Progenitor cell of endocrine pancreas (in vitro differentiated cells): ENCODE measurements at places on chromosomes 4 and X. TPM values are rescaled to one million over a fixed set of nuclear protein-coding genes. Genes with fewer than 3 reads are reported as not detected.
A peak's percentile ranks its signal among the peaks of the same experiment; 100 is the strongest.

The SLC4A4 gene
- 281 and 286 TPM in 2 replicates for total RNA-seq

The ATP8A1 gene
- total RNA-seq, result 13.7 and 14.6 TPM in 2 replicates

The MGAT4D gene
- not detected in 2 replicates for total RNA-seq

The TEX13B gene
- not detected in 2 replicates for total RNA-seq

DNA sequence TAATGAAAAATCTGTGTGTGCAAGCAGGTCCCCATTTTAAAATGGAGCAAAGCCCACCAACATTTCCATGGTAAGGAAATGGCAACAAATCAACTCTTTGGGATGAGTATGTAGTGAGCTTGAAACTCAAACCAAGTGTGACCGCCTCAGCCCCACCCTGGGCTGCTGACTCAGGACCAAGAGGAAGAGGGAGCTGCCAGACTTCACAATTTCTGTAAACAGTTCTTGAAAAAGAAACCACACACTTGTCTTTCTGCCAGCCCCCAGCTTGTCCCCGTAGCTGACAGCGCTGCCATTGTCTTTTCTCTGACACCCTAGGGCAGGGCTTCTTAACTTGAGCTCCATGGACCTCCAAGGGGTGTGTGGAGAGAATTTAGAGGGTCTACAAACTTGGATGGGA, 10.3 kb downstream of the RTL5 start:
- H3K4me3 ChIP-seq, result no peak overlapping the region
- DNase-seq, result no peak
- no peaks in the 10 kb centered on the region for H3K36me3 ChIP-seq
- no peak overlapping the region for H3K27ac ChIP-seq

DNA sequence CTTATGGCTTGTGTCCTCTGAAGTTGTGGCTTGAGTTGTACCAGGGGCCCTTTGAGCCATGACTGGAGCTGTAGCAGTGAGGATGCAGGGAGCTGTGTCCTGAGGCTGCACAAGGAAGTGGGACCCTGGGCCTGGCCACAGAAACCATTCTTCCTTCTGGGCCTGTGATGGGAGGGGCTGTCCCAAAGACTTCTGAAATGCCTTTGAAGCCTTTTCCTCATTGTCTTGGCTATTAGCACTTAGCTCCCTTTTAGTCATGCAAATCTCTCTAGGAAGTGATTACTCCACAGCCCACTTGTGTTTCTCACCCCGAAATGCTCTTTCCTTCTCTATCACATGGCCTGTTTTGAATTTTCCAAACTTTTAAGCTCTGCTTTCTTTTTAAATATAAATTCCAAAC, 92.4 kb downstream of the FHDC1 start:
- H3K4me3 ChIP-seq, result no peak overlapping the region
- H3K27me3 ChIP-seq, result peaks cover 5% of the 10 kb centered on the region
- DNase-seq, result no peak
- no peaks in the 10 kb centered on the region for H3K4me1 ChIP-seq
- no peak overlapping the region for H3K27ac ChIP-seq
- no peaks in the 10 kb centered on the region for H3K36me3 ChIP-seq

GRCh38 chr4:56737666-56738065, 56.6 kb upstream of the HOPX start:
- no peak overlapping the region for H3K4me3 ChIP-seq
- H3K27ac ChIP-seq, result no peak overlapping the region
- H3K4me1 ChIP-seq, result no peaks in the 10 kb centered on the region
- no peaks in the 10 kb centered on the region for H3K36me3 ChIP-seq

DNA sequence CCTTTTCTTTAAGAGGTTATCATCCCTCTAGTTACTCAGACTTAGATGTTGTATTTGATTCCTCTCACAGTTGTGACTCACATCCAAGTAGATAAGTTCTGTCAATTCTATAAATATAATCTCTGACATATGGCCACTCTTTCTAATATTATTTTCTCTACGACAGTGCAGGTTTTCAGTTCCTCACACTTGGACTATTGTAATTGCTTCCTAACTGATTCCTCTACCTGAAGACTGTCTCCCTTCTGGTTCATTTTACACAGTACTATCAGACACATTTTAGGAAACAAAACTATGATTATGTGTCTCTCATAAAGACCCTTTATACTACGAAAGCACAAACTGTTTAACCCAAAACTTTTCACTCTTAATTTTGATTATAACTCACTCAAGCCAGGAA, 31.3 kb upstream of the GNRHR start:
- DNase-seq, result no peak
- no peaks in the 10 kb centered on the region for H3K27me3 ChIP-seq
- no peaks in the 10 kb centered on the region for H3K36me3 ChIP-seq
- no peak overlapping the region for H3K27ac ChIP-seq

DNA sequence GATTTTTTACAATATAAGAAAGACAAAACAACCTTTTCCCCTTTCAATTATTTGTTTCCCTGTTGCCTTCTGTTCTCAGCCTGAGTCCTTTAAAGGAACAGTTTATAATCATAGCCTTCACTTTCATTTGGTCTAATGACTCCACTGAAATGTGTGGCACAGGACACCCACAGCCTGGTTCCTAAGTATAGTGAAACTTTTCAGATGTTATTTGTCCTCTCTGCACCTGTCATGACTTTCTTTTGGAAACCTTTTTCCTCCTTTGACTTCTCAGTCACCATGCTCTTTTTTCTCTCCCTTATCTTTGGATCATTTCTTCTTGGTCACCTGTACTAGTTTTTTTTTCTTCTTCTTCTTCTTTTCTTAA, 237.8 kb upstream of the ANXA3 start:
- no peak overlapping the region for H3K27ac ChIP-seq
- H3K27me3 ChIP-seq, result no peaks in the 10 kb centered on the region
- peaks cover 1% of the 10 kb centered on the region for H3K4me1 ChIP-seq
- no peak for DNase-seq
- H3K4me3 ChIP-seq, result no peak overlapping the region

DNA sequence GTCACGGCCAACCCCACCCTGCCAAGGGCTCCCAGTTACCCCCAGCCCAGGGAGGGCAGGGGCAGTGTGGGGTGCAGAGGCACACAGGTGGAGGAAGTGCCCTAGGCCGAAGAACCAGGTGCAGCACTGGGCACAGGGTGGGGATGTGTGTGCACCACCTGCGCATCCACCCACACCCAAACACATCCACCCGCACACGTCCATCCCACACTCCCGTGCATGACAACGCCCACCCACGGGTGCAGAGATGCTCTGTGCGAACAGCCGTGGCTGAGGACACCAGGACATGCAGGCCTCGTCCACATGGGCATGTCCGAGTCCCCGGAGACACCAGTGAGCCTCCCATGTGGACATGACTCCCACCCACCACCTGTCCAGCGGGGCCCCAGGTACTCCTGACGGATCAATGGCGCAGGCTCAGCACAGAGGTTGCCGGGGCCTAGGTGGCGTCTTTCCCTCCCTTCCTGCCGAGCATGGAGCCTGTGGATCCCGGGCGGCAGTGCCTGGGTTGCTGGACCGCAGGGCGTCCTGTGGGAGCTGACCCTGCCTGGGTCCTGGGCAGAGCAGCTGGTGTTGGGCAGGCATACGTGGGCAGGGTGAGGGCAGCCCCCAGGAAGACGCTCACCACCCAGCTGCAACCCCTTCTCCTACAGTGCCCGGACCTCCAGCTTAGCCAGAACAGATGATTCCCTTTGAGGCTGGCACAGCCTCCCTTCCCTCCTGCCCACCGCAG, 19.6 kb downstream of the CTBP1 start:
- H3K27ac ChIP-seq, result no peak overlapping the region
- H3K36me3 ChIP-seq, result peaks cover 22% of the 10 kb centered on the region
- H3K4me1 ChIP-seq, result peaks cover 13% of the 10 kb centered on the region
- DNase-seq, result no peak

DNA sequence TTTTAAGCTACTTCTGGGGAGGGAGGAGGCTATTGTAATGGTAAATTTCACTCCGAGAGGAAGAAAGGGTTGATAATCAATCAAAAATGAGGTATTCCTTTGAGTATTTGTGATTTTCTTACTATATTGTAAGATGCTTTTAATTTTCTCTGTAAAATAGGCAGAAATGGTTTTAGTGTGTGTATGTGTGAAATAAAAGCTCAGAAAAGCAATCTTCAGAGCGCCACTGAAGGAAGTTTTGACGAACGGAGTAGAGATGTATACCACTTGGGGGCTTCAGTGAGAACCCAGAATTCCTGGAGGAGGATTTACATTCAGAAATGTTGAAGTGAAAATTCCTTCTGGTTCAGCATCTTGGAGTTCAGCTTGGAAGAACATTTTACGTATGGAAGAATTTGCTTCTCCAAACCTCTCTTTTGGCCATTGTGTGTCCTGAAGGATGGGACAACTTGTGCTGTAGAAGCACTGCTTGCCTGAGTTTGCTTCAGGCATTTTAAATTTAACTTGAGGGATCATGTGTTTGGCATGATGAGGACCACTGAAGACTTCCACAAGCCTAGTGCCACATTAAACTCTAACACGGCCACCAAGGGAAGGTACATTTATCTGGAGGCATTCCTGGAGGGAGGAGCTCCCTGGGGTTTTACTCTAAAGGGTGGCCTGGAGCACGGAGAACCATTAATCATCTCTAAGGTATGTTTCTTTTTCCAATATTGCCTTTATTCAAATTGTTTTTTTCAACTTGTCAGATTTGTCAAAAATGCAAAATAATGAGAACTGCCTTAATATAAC, 695 bp downstream of the SHROOM3 start:
- peaks cover 10% of the 10 kb centered on the region for H3K4me1 ChIP-seq
- no peak overlapping the region for H3K27ac ChIP-seq
- DNase-seq, result no peak

DNA sequence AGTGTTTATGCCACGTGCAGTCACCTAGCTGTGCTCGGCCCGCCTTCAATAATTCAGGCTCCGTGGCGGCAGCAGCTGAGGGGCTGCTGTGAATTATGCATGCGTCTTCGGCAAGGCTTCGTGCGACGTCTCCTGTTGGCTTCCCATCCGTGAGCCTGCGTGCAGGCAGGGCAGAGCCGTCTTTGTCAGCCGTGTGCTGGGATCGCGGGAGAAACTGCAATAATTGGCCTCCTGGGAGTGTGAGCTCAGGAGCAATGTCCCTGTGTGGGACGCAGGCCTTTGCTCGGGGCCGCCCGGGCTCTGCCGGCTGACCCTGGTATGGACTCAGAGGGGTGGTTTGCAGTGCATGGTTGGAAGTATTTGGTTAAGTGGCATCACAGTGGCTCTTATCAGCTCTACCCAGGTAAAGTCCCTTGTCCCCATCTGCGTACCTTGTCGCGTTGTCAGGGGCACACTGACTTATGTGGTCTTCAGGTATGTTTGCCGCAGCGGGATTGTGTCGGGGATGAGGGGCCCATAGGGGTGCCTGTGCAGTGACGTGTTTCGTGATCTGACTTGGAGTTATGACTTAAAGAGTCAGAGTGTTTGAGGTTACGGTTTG, 34.5 kb upstream of the HGFAC start:
- no peak for DNase-seq
- H3K36me3 ChIP-seq, result peaks cover 19% of the 10 kb centered on the region
- H3K4me3 ChIP-seq, result no peak overlapping the region
- H3K27ac ChIP-seq, result peak overlapping the region; percentile 52
- peaks cover 11% of the 10 kb centered on the region for H3K4me1 ChIP-seq

DNA sequence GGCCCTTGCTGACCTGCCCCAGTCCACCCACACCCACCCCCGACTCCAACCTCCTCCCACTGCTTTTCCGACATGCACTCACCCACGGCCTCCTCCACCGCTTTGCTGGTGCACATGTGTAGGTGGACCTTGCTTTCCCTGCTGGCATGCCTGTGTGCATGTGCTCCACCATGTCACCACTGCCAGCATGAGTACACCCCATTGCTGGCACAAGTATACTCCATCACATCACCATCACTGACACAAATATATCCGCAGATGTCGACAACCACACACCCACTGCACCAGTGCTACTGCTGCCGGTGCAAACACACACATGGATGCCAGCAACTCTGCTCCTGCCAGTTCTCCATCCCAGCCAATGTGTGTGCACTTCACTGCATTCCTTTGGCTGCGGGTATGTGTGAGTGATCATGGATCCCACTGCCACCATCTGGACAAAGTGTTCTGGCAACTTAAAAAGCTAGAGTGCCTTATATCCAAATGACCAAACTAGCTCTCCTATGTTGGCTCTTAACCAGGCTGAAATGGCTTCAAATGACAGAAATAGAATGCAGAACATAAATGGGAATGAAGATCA, 1072.3 kb downstream of the RAPGEF2 start:
- no peak overlapping the region for H3K4me3 ChIP-seq
- no peaks in the 10 kb centered on the region for H3K27me3 ChIP-seq
- H3K36me3 ChIP-seq, result no peaks in the 10 kb centered on the region
- H3K27ac ChIP-seq, result no peak overlapping the region
- no peaks in the 10 kb centered on the region for H3K4me1 ChIP-seq

DNA sequence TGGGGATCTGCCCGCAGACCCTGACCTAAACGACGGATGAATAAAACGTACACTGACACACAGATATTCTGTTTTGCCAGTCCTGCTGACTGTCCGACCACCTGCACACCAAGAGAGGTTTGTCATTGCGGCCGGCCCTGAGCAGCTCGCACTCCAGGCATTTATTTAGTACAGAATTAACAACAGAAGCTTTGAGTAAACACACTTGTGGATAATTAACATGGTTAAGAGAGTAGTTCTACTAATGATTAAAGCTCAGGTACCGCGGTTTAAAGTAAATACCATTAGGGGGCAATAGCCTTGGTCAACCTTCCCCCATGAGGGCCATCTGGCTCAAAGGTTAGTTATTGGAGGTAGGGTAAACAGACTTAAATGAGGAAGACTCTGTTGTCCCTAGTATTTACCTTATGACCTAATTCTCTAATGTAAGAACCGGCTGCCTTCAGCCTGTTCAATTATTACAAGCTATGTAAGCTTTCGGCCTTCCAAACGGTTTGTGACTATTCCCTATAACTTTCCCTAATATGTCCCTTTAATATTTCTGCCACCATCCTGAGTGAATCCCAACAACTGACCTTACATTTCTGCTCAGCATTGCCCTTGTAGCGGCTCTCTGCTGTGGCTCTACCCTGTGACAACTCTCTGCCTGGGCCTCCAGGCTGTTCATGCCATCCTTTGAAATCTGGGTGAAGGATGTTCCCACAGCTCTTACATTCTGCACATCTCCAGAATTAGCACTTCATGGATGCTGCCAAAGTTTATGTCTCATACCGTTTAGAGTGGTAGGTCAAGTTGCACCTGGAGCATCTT, 46.9 kb upstream of the SYTL5 start:
- peak overlapping the region; percentile 60 for H3K27ac ChIP-seq
- no peak overlapping the region for H3K4me3 ChIP-seq
- H3K27me3 ChIP-seq, result no peaks in the 10 kb centered on the region
- H3K4me1 ChIP-seq, result peaks cover 14% of the 10 kb centered on the region
- no peak for DNase-seq

GRCh38 chrX:700936-701335, 70.3 kb downstream of the SHOX start:
- no peaks in the 10 kb centered on the region for H3K4me1 ChIP-seq
- no peaks in the 10 kb centered on the region for H3K36me3 ChIP-seq
- no peak overlapping the region for H3K27ac ChIP-seq
- DNase-seq, result no peak

DNA sequence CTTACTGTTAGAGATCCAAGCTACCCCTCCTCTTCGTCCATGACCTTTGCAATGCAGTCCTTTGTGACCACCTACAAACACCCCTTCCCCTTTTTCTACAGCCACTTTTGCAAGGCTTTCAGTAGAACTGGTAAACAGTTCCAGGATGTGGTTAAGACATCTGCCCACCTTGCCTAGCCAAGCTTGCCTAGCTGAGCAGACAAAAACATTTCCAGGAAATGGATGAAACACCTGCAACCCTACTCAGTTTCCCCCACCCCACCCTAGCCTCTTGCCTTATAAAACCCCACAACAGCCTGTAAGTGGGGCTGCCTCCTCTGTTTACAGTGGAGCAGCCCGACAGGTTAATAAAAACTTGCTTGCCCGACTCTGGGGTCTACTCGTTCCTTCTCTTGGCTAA, 133.8 kb downstream of the ZC4H2 start:
- H3K4me3 ChIP-seq, result no peak overlapping the region
- H3K36me3 ChIP-seq, result no peaks in the 10 kb centered on the region
- H3K4me1 ChIP-seq, result no peaks in the 10 kb centered on the region
- no peak overlapping the region for H3K27ac ChIP-seq
